ENCODE measurements at places on chromosomes 3 and 15.

DNA sequence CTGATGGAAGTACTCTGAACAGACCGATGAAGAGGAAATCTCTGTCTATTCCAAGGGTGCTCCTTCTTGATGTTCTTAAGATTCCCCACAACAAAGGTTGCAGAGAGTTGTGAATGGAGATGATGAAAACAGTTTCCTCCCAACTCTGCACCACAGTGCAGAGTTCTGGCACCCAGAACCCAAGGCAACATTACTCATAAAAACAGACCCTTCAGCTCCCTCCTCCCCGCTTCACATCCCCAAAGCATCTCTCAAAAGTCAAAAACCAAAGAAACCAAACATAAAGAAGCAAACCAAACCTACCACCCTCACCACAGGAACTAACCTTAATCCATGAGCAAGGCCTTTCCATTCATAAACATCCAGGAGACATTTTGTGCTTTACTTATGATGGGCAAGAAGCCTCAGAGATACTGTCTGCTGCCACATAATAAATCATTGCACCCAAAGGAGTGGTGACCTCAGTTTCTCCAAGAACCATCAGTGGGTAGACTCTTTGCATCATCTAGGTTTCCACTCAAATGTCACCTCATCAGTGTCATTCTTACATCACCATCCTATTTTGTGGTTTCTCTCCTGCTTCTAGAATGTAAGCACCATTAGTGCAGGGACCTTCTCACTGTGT is 13.2 kb downstream of the PCOLCE2 start:
- no peak for DNase-seq

- DNase-seq, result no peak
These were observed 103.0 kb downstream of the ZNF385D start for GRCh38 chr3:21647961-21648360.

- no peak for DNase-seq
These were observed 207.5 kb upstream of the ADAMTS9 start for GRCh38 chr3:64895106-64895990.

- no peak for DNase-seq
These were observed 54.8 kb upstream of the FSIP1 start for GRCh38 chr15:39837454-39837853.

GRCh38 chr3:194352667-194353246 is 1.6 kb upstream of the CPN2 start:
- DNase-seq, result no peak

Data from prostate gland (tissue), 2 donors.